ENCODE measurements at places on chromosomes 1 and 21.

DNA sequence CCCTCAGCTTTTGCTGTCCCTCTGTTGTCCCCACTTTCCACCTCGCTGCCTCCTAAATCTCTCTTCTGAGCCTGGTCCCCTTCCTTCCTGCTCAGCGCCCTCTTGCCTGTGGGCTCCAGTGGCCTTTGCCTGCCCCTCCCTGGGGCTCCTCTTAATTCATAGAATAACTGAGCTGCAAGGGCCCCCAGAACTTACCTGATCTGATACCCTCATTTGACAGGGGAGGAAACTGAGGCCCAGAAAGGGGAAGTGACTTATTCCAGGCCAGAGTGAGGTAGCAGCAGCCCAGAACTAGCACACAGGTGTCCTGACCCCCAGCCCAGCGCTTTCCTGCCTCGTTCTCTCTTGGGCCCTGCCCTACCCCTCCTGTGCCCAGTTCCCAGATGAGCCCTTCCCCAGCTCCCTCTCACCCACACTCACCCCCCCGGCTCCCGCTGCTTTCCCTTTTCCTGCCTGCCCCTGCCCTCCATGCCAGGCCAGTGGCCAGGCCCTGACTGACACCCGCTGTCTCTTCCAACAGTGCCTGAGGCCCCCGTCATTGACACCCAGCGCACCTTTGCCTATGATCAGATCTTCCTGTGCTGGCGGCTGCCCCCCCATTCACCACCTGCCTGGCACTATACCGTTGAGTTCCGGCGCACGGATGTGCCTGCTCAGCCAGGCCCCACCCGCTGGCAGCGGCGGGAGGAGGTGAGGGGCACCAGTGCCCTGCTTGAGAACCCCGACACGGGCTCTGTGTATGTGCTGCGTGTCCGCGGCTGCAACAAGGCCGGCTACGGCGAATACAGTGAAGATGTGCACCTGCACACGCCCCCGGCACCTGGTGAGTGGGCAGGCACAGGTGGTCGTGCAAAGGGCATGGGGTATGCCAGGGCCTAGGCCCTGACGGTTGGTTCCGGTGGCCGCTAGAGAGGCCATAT is 5.7 kb downstream of the TRIM46 start:
- DNase-seq, result no peak

DNA sequence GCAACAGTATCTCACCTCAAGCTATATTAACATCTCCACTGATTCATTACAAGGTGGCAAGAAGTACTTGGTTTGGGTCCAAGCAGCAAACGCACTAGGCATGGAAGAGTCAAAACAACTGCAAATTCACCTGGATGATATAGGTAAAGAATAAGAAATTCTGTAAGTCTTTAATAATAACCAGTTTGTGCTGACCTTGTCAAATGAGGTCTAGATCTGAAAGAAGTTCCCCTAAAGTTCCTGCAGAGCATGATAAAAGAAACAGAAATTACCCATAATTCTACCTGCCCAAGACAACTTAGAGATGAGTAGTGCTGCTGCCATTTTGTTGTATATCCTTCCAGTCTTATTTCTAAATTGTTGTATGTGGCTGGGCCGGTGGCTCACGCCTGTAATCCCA is 34.5 kb downstream of the IL23R start:
- DNase-seq, result no peak

- DNase-seq, result no peak
Measured at GRCh38 chr1:111639602-111640198, 20.1 kb downstream of the RAP1A start.

- no peak for DNase-seq
Measured at GRCh38 chr1:98400446-98400845, 261.1 kb upstream of the SNX7 start.

DNA sequence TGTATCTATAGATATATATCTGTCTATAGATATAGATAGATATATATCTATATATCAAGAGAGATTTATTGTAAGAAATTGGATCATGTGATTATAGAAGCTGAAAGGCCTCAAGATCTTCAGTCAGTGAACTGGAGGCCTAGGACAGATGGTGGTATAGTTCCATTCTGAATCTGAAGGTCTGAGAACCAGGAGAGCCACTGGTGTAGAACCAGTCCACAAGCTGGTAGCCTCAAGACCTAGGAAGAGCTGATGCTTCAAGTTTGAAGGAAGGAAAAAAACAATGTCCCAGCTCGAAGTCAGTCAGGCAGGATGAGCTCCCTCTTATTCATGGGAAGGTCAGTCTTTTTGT is 213.2 kb upstream of the JUN start:
- no peak for DNase-seq

DNA sequence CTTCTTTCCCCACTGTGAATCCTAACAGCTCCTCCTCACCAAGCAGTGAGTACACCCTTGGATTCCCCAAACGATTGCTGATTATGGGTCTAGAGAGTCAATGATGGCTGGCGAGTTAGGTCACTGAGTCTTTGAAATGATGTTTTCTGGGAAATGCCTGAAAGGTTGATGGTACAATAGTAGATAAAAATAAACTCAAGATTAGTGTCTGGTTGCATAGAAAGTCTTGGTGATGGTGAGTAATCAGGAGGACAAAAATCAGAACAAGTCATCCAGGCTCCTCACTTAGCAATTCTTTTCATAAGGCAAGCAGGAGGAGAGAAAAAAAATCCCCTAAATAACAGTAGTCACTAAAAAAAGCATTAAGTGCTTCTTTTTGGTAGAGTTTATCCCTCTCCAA is 22.6 kb downstream of the HLX start:
- DNase-seq, result no peak

GRCh38 chr21:19510653-19511052 is 1107.1 kb upstream of the TMPRSS15 start:
- DNase-seq, result no peak

DNA sequence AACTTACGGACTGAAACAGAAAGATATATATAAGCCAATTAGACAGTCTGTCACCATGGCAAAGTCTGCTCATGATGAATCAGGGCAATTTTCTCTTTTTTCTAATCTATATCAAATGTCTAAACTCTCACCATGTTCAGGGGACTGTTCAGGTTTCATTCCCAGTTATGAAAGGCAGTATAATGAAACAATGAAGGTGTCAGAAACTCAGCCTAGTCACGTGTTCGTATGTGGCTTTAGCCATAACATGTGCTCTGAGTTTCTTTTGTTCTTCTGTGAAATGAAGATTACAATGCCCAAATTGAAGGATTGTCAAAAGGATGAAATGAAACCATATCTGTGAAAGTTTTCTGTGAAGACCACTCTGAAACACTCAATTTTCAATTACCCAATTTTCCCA is 392.9 kb downstream of the DSCAM start:
- no peak for DNase-seq

DNA sequence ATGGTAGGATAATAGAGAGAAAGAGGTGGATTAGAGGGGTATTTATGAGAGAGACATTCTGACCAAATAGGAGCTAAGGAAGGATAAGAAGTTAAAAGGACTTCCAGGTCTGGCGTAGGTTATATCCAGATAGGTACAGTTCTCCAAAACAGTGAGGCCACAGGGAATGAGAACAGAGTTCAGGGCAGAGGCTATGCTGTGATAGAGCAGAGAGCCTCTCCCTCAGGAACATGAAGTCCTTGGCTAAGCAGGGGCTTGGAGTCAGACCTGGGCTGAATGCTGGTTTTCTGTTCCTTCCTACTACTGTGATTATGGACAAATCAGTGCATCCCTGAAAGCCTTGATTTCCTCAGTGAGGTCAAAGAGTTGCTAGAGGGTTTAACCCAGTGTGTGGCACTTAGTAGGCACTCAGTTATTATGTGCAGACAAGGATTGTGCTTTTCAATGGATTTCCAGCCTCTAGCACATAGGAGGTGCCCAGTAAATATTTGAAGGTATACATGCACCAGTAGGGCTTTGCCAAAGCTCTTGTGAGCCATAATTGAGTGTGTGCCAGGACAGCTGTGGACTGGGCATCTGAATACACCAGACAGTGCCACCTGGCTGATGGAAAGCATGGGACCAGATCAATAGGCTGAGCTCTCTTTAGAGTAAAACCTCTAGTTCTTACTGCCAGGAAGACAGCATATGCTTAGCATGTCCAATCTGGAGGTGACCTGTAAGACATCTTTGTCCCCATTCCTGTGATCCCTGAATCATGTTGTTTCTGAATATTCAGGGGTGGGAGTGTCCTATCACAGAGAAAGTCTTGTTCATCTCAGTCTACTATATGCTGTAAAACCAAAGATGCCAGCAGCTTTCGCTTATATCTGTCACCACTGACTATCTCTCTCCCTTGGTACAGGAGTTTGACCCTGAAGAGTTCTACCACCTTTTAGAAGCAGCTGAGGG is 111.1 kb downstream of the PIK3R3 start:
- DNase-seq, result no peak

DNA sequence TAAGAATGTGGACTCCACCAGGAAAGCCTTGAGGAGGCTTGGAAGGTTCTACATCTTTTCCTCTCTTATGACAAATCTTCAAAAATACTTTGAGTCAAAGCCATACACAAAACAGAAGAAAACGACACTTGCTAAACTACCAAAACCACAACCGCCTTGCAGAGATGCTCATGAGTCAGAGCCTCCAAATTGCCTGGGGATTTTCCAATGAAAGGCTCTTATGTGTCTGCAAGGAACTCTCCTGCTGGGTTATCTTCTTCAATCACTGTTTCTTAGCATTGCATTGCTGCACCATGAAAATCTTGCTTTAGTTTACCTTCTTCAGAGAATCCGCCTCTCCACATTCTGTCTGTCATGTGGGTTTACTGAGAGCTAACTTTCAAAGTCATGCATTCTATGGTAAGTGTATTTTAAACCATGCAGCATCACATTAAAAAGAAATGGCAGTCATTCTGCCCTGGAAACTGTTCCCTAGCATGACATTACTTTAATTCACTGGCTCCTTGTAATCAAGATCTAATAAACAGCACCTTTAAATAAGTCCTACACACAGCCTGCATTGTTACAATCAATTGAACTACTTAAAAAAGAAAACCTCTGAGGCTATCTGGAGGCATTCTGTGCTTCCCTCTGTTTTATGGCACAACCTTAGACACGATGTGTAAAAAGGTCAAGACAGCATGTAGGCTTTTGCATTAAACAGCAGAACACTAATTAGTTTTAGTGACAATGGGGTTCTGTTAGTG is 210.0 kb upstream of the FOXD3 start:
- DNase-seq, result no peak

GRCh38 chr1:64922336-64922735 is 44.0 kb downstream of the JAK1 start:
- DNase-seq, result no peak

GRCh38 chr1:41681331-41682098 is 197.0 kb upstream of the EDN2 start:
- DNase-seq, result no peak

- DNase-seq, result no peak
Measured at GRCh38 chr1:65524931-65525265, 104.4 kb downstream of the LEPR start.

GRCh38 chr21:36063375-36064084 is 3.2 kb upstream of the SETD4 start:
- no peak for DNase-seq

DNA sequence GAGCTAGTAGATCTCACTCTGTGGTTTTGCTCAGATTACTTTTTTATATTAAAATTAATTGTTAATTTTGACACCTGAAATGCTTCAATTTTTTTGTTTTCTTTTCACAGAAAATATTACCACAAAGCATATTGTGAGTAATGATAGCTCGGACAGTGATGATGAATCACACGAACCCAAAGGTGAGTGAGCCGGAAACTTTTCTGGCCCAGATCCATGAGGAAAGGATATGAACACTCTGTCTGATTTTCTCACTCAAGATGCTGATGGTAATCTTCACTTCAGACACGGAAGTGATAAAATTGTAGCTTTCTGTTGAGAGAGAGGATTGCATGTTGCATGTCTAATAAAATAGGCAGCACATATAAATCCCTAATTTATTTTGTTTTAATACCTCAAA is 121.8 kb downstream of the PLA2G4A start:
- DNase-seq, result no peak

GRCh38 chr1:156422602-156423091 is 53.6 kb downstream of the RHBG start:
- DNase-seq, result no peak

DNA sequence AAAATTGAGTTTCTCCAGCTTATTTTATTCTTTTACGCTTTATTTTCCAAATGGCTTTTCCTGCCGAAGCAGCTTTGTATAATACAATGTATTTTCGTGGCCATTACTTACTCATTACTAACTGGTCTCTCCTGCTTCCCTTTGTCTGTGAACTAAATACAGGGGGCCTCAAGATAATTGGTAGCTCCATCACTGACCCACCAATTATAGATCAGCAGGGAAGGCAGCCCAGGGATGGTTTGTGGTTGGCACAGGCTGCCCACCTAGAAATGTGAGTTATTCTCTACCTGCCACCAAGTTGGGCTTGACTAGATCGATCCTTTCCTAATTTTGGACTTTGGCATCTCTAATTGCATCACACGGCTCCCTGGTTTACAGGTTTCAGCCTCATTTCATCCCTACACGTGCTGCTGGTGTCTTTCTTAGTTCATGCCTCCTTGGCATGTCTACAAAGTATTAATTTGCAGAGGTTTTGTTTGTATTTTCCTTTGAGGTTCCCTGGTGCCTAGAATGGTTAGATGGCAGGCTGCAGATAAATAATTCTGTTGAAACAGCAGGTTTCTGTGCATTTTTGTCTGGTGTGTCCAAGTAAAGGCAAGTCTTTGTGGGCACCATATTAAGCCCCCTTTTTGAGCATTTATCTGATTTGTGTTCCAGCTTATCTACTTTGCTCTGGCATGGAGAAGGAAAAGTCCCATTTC is 35.2 kb downstream of the PEX14 start:
- no peak for DNase-seq

DNA sequence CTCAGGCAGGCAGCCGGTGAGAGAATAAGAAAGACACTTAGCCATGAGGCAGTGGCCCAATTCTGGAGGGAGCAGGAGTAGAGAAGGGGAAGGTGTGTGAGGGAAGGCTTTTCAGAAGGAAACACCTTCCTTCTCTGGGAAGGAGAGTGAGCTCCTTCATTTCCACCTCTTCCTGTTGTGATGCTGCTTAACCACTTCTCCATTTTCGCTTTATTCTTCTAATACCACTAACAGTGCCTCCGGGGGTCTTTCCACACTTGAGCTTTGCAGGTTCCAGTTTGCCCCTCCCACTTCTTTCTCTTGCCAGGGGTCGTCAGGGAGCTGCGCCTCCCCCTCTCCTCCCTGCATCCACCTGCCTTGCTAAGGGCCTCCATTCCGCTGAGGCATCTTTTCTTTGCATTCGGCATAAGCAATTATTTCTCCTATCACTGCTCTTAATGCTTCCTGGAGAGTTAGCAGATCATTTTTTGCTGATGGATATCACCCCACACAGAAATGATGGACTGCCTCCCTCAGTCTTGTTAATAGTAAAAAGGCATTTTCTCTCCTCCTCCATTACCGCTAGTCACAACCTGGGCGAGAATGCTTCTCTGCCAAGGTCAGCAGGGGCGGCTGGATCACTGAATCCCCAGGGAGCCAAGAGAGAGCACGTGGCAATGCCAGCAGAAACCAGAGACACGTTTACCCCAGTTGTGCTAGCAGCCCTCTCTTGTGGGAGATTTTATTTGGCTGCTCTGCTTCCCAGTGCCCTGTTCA is 74.8 kb downstream of the ELAVL4 start:
- DNase-seq, result no peak

All from T-helper 2 cell (primary cell).